ENCODE measurements at places on chromosomes 7 and 10. TPM values are rescaled to one million over a fixed set of nuclear protein-coding genes. Genes with fewer than 3 reads are reported as not detected.

- DNase-seq: no peak
These were observed 64.3 kb downstream of the ELAPOR2 start for GRCh38 chr7:86995052-86995725.

DNA sequence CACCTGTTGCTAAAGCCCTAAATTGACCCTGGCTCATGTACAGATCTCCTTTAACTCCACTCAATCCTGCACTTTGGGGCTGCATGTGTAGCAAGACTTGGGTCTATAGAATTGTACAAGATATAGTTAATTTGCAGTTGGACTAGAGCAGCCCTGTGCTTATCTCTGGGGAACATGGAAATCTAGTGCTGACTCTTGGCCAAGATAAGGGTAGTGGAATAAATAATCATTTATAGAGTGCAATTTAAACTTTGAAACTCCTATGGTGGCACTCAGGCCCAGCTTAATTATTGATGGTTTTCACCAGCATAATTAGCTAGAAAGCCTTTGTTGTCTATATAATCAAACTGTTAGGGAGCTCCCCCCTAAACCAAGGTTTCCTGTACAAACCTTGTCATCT is 39.2 kb upstream of the MBL2 start:
- DNase-seq: no peak

DNA sequence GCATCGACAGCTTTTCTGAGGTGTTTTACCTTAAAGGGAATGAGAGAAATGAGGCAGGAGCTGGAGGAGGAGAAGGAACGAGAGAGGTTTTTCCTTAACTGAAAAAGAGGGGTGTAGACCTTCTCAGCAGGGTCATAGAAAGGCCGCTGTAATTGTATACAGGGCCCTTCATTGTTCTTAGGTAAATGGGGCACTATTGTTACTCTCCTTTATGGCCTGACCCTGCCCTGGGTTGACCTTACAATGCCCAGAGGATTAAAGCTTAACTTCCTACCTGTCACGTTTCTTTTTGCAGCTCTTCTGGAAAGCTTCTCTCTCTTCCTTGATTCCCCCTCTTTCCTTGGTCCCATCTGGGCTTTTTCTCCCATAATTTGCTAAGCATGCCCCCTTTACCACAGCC is 13.7 kb upstream of the PDLIM1 start:
- DNase-seq: no peak

NT5C2 gene
- 92.0 TPM for total RNA-seq

EIF3B gene
- total RNA-seq: 189 TPM

OR2A1 gene
- total RNA-seq: under 0.01 TPM

All from fibroblast of villous mesenchyme (primary cell).